ENCODE measurements at places on chromosomes 12 and 14.

GRCh38 chr12:94813314-94813713, 163.0 kb upstream of the TMCC3 start:
- DNase-seq = no peak

- DNase-seq = peak; percentile 16
Observed at GRCh38 chr12:66304296-66304900, 2.1 kb downstream of the HELB start.

- DNase-seq = no peak
Observed at GRCh38 chr14:36099619-36100018, 76.9 kb downstream of the PTCSC3 start.

- no peak for DNase-seq
Observed at GRCh38 chr12:41293461-41293860, 105.3 kb downstream of the PDZRN4 start.

GRCh38 chr14:27916326-27916725, 850.3 kb upstream of the FOXG1 start:
- no peak for DNase-seq
